ENCODE measurements at places on chromosomes 11 and 22. TPM values are rescaled to one million over a fixed set of nuclear protein-coding genes. Genes with fewer than 3 reads are reported as not detected.

GRCh38 chr22:19607192-19608002 lies 83.2 kb upstream of the CLDN5 start:
- no peak for DNase-seq

RCOR2 gene
- not detected for total RNA-seq

DNA sequence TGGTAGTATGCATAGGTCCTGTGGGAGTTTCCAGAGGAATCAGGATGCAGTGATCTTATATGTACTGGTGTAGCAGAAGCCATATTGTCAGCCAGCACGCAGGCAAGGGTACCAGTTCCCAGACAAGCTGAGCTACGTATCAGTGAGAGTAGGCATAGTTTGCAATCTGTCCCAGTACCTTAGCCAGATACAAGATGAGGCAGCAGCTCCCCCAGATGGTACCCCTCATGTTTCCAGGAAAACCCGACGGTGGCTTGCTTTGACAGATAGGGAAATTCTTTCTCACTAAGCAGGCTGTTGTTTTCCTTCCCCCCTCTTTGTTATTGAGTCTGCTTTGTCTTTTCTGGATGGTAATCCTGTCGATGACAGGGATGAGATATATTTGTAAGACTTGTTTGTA lies 109.7 kb upstream of the RRM1 start:
- DNase-seq, result no peak

SERPIND1 gene
- total RNA-seq, result not detected

DNA sequence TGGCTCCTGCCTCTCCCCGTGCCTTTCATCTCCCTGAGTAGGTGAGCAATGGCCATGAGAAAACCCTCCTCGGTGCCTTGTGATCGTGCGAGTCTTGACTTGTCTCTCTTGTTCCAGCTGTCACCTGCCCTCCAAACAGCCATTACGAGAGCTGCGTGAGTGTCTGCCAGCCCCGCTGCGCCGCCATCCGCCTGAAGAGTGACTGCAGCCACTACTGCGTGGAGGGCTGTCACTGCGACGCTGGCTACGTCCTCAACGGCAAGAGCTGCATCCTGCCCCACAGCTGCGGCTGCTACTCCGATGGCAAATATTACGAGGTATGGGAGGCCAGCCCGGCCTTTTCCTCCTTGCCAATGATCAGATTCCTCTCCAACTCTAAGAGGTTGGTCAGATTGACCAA lies 51.7 kb downstream of the TECTA start:
- DNase-seq, result no peak

DEUP1 gene
- total RNA-seq, result not detected

- DNase-seq, result no peak
Observed at GRCh38 chr11:77557553-77557952, 32.2 kb upstream of the AQP11 start.

DNA sequence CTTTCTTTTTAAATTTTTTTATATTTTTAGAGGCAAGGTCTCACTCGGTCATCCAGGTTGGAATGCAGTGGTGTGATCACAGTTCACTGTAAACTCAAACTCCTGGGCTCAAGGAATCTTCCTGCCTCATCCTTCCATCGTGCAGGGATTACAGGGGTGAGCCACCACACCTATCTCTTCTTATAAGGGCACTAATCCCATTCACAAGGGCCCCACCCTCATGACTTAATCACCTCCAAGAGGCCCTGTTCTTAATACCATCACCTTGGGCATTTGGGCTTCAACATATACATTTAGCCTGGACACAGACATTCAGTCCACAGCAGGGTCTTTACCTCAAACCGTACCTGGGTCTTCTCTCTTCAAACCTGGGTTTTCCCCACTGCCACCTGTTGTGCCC lies 4.5 kb upstream of the GTSE1 start:
- no peak for DNase-seq

DNA sequence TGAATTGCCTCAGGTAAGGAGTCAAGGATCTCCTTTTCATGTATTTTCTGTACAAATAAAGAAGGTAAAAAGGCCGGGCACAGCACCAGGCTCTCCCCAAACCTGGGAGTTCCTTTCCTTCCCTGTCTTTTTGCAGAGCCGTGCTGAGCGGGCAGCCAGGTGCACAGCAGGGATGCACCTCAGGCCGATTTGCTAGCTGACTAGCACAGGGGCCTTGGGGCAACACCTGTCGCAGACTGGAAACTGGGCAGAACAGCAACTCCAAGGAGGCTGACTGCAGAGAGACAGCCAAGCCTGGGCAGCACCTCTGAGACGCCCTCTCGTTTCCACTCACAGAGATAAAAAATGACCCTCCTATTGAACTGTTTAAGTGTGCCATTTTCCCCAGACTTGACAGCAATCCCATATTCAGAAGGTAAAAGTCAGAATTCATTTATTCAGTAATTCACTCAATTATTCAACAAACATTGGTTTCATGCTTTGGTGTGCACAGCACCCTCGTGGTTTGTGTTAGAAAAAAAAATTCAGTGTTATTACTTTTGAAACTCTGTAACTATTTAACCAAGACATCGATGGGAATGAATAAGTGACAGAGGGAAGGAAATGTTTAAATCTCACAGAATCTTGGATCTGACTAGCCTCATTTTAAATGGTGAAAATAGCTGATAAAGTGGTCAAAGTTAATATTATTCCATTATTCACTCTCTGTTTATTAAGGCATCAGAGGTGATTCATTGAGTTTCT lies 120.9 kb downstream of the GALNT18 start:
- no peak for DNase-seq

CDHR5 gene
- 5.0 TPM for total RNA-seq

GRCh38 chr11:69093106-69093505 lies 44.4 kb downstream of the TPCN2 start:
- DNase-seq, result no peak

GRCh38 chr11:94662065-94662779 lies 95.1 kb downstream of the PIWIL4 start:
- DNase-seq, result no peak

GRCh38 chr11:217704-218103 lies 10.2 kb downstream of the RIC8A start:
- DNase-seq, result peak; percentile 25

- no peak for DNase-seq
Observed at GRCh38 chr22:17777005-17777716, 2.9 kb upstream of the BID start.

DNA sequence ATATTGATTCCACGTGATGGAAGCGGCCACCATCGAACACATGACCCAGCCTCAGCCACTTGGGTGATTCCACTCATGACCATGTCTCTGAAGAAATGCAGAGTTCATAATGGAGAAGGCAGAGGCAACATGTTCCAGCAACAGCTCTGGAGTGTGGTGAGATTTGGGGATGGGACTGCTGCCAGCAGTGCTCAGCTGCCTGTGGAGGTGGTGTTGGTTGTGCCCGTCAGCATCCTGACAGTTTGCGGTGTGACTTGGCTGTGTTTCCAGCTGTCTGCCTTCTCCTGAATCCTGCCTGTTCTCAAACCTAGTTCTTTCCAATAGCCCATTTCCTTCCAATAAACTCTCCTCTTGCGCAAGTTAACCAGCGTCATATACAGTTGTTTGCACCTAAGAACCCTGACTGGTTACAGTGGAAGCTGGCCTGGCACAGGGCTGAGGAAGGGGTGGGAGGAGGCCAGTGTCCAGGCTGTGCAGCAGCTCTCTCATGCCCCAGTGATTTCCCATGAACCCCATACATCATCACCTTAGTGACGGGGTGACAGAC lies 22.0 kb upstream of the OR8B8 start:
- DNase-seq, result no peak

GRCh38 chr11:114075891-114076441 lies 16.5 kb downstream of the ZBTB16 start:
- DNase-seq, result peak; percentile 82

DNA sequence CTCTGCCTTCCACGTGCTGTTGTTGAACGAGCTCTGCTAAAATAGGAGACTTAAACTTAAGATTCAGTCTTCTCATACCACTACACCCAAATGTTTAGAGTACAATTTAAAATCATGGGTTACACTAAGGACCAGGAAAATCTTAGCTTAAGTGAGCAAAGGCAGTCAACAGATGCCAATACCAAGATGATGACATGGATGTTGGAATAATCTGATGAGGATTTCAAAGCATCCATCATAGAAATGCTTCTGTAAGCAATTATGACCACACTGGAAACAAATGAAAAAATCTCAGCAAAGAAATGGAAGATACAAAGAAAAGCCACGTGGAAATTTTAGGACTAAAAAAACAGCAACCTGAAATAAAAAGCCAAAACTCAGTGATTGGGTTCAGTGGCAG lies 109.8 kb downstream of the ATXN10 start:
- no peak for DNase-seq

ANO5 gene
- not detected for total RNA-seq

GRCh38 chr11:45100339-45100738 lies 46.1 kb upstream of the PRDM11 start:
- peak; percentile 38 for DNase-seq

SOX10 gene
- total RNA-seq, result 23.0 TPM

DNA sequence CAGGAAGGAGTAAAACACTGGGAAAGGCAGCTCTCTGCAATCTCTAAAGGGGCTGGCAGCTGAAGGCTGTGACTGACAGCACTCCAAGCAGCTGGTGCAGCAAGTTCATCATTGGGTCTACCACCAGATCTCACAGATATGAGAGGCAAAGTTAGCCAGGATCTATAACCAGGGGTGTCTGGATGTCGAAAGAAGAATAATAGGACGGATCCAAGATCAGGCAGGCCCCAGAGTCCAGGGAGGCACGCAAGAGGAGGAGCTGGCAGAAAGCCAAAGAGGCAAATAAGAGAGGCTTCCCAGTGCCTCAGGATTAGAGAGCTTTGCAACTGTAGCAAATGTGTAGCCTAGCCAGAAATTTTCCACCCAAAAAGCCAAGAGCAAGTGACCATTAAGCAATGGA lies 77.1 kb downstream of the RBMXL2 start:
- no peak for DNase-seq

- no peak for DNase-seq
Observed at GRCh38 chr11:72010529-72011233, 12.0 kb downstream of the IL18BP start.

DNA sequence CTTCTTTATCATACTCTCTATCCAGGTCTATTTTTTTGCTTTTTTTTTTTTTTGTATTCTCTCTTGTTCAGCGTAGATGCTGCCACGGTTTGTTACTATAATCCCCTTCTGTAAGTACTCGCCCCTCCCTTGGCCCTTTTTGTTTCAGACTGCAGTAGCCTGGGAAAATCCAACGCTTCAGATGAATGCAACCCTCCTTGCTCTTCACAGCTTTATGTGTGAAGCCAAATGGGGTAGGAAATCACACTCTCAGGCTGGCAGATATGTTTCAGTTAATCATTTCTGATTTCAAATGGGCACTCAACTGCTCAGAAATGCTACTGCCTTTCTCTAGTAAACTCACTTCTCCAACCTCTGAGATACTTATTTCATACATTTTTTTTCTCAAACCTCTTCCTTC lies 149.1 kb downstream of the LARGE1 start:
- no peak for DNase-seq

- DNase-seq, result no peak
Observed at GRCh38 chr22:17946662-17947367, 77.5 kb downstream of the MICAL3 start.

Measured in ascending aorta (tissue), 2 donors.